ENCODE measurements at places on chromosomes 3 and 15.

GRCh38 chr3:139416275-139416674 lies 26.8 kb upstream of the COPB2 start:
- no peak for DNase-seq

- DNase-seq = no peak
Measured at GRCh38 chr15:59373215-59373614, 544 bp upstream of the MYO1E start.

- peak; percentile 8 for DNase-seq
Measured at GRCh38 chr15:62390791-62391640, 225.9 kb upstream of the C2CD4B start.

- DNase-seq = no peak
Measured at GRCh38 chr3:87732294-87732693, 326.5 kb downstream of the CGGBP1 start.

- no peak for DNase-seq
Measured at GRCh38 chr3:134991472-134992010, 196.5 kb downstream of the EPHB1 start.

- DNase-seq = no peak
Measured at GRCh38 chr15:72725446-72725845, 39.4 kb downstream of the BBS4 start.
